ENCODE measurements at places on chromosomes 13 and 19.

GRCh38 chr13:75353781-75354193, 128.2 kb downstream of the TBC1D4 start:
- no peak for DNase-seq

- DNase-seq = no peak
These were observed 31.9 kb downstream of the ATP4B start for GRCh38 chr13:113625965-113626721.

- DNase-seq = no peak
These were observed 34.9 kb upstream of the FLT1 start for GRCh38 chr13:28529836-28530235.

GRCh38 chr13:79519255-79519654, 38.3 kb downstream of the NDFIP2 start:
- DNase-seq = peak; percentile 40

DNA sequence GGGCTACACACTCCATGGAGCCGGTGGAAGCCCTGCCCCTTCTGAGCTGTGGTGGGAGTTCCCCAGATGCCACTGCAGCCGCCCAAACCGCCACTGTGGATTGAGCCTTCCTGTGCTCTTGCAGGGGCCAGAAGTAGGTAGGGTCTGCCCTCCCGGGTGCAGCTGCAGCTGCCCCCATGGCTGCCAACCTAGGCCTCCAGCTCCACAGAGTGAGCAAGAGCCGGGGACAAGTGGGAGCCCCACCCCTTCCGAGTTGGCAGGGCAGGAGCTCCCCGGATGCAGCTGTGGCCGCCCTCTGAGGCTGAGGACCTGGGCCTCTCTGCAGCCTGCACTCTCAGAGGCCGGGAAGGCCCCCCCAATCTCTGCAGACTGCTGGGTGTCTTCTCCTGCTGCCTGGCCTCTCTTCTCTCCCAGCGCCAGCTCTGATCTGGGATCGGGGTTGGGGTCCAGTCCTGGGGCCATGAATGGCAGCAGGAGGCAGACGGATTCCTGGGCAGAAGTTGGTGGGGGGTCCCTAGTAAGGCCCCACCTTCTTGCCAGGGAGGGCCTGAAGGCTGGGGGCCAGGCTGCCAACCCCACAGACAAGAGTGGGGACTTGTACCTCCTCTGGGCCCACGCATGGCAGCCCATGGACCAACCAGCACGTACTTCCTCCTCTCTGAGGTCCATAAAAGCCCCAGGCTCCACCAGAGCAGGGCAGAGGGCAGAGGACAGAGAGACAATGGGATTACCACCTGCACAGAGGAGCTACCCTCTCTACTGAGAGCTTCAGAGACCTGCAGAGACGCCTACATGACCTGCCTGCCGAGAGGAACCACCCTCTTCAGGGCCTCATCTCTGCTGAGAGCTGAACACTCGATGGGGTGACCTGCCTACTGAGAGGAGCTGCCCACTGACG, 28.9 kb downstream of the AP2S1 start:
- DNase-seq = peak; percentile 83

DNA sequence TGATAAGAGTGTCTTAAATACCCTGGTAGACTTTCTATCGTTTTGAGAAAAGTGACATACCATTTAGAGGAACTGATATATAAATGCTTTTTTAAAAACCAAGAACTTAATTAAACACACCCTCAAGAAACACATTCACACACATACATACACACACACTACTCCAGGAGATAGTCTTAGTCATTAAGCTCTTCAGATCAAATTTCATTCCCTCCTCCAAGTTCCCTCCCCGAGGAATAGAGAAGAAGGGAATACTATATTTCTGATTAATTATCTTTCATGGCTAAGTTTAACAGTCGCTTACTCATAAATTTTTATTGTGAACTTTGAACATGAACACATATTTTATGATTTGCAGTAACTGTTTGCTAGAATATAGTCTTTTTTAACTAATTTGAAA, 1109.5 kb downstream of the SLITRK1 start:
- DNase-seq = no peak

GRCh38 chr19:11798391-11799330, at the start of gene ZNF491:
Gene ZNF491 (plus strand): TSS chr19:11798523. CDS start chr19:11805954, 7,431 bp downstream.
- no peak for DNase-seq

DNA sequence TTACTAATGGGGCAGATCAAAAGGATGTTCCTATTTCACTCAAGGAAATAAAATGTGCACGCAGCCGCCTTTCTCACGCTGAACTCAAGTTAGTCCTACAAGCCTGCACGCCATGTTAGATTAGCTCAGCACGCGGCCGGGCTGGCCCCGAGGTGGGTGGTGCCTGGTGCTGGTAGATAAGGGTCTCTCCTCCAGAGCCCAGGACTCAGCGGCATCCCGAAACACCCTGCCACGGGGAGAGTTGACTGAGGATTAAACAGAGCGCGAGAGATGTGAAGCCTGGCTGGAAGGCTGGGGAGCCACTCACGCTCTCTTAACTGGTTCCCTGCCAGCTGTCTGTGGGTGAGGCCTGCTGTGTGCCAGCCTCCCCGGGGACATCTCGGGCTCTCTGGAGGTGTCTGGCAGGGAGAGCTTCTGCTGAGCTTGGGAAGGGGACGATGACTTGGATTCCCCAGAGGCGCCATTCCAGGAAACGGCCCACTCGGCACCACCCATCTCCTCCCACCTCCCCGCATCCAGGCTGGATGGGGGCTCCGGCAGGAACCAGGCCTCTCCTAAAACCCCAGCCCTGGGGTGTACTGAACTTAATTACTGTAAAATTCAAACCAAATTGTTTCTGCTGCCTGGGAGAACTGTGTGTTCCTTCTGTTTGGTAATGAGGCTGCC, 122.2 kb downstream of the KDM4B start:
- DNase-seq = peak; percentile 16

DNA sequence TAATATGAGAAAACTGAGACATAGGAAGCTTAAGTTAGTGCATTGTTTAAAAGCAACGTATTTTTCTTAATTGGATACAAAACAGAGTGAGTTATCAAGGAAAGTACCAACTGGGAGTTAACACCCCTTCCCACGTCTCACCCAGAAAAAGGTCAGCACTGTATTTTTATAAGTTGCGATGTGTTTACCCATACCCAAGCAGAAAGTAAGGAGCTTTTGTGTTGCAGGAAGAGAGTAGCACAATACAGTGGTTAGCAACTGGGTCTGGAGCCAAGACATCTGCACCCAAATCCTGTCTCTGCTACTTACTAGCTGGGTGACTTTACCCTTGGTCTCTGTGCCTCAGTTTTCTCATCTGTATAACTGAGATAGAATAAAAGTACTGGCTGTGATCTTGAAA, 34.3 kb downstream of the FAM216B start:
- no peak for DNase-seq

- DNase-seq = no peak
These were observed 506 bp upstream of the GAS6 start for GRCh38 chr13:113864273-113864890.

DNA sequence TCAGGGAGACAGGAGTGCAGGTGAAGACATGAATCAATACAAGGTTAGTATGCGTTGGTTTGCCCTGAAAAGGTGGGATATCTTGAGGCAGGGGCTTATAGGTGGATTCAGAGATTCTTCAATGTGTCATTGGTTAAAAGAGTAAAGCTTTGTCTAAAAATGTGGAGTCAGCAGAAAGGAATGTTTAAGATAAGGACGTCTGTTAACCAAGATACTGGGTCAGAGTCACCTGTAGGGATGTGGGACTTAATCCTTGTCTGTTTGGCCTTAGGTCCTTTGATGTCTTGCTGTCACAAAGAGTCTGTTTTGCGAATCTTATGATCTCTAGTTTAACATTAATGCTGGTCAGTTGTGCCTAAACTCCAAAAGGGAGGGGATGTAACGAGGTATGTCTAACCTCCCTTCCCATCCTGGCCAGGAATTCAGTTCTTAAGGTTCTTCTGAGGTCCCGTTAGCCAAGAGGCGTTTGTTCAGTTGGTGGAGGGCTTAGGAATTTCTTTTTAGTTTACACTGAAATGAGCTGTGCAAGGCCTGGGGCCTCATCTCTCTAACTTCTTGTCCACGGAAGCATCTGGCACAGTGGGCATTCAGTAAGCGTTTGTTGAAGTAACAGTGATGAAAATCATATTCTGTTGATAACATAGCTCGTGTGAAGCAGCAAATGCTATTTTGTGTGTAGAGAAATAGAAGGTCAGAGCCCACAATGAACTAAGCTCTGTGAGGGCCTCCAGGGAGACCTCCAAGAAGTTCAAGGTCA, 96.2 kb upstream of the RNF113B start:
- no peak for DNase-seq

- no peak for DNase-seq
These were observed at the start of gene ZNF541 for GRCh38 chr19:47573071-47574026. Gene ZNF541 (minus strand): TSS chr19:47573148. CDS start chr19:47555856, 17,292 bp downstream.

DNA sequence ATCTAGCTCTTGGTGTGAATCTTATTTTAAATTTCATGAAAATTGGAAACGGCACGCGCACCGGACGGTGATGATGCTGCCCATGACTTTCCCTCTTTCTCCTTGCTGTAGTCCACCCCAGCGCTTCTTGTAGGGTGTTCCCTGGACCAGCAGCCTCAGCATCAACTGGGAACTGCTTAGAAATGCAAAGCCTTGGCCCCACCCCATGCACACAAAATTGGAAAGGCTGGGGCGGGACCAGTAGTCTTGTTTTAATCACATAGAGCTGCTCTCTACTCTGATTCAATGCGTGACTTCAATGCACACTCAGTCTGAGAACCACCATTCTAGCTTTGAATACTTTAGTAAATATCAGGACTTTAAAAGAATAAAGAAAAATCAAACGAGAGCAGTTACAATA, 427.1 kb downstream of the EFNB2 start:
- no peak for DNase-seq

DNA sequence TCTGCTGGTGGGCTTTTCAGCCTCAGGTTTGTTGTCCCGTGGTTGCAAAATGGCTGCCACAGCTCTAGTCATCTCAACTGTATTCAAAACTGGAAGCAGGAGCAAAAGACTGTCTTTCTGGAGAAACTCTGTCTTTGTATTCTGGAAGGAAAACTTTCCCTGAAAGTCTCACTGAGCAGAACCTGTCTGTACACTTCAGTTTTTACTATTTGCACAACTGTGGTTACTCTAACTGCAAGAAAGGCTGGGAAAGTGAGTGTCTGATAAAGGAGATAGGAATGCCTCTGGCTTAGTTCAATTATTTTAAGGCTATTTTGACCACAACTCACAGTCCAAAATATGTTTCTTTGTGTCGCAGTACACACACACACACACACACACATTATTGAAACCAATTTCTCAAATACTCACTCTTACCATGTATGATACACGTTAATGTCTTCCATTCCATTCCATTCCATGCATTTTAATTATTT, 49.7 kb upstream of the EHD2 start:
- no peak for DNase-seq

GRCh38 chr13:46908501-46908900, 11.6 kb upstream of the HTR2A start:
- DNase-seq = no peak

DNA sequence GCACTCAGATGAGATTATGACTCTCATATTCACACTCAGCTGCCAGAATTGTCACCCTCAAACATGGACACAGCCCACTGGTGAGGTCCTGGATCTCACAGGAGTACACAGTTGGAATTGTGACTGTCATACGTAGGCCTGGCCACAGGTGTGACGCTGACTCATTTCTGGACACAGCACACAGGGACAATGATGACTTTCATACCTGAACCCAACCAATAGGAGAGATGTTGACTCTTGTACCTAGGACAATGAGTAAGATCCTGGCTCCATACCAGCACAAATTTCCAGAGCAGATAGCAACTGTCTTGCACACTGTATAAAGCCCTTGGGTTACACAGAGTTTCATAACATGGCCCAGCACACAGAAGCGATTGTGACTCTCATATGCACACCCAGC, 46.4 kb downstream of the ZNF85 start:
- DNase-seq = no peak

DNA sequence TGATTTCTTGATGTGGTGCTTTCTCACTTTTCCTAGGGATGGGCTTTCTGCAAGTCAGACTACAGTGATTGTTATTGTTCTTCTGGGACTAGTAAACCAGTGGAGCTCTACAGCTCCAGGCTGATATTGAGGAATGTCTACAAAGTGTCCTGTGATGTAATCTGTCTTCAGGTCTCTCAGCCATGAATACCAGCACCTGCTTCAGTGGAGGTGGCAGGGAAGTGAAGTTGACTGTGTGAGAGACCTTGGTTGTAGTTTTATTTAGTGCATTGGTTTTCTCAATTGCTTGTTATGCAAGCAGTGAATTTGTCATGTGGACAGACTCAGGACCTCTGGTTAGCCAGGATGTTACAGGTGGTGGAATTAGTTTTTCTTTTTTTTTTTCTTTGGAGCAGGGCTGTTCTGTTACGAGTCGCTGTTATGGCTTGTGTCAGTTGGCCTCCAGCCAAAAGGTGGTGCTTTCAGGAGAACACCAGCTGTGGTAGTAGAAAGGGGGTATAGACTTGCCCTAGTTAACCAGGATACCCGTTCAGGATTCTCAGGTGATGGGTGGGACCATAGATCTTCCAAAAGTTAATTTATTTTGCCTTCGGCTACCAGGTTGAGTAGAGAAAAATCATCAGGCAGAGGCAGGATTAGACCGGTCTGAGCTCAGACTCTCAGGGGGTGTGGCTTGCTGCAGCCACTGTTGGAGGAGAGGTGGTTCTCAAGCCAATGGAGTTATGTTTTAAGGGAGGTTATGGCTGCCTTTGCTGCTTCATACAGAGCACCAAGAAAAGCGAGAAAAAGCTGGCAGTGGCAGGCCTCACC, 11.9 kb upstream of the ZNF675 start:
- no peak for DNase-seq

DNA sequence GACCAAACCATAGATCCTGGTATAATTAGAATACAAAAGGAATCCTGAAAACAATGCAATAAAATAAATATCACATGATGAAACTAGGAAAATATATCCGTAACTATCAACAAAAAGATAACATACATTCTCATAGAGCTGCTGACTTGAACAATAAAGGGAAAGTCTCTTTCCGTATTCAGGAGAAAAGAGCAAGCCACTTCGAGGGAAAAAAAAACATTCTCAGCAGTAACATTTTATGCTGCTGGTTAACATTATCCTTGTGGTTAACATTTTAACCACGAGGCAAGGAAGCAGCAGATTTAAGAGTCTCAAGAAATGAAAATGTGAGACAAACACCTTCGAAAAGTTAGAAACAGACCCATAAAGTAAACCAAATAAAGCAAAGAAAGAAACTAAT, 25.8 kb downstream of the NALCN start:
- DNase-seq = no peak

DNA sequence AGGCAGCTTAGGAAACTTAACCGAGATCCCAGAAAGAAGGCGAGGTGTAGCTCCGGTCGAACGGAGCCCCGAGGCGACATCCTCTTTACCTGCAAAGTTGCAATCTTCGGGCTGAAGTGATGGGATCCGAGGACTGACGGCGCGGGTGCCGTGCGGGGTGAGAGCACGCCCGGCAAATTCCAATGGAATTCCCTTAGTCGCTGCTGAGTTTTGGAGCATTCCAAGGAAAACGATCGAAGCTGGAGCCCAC, 141 bp downstream of the TRPC4 start:
- no peak for DNase-seq

Data from MV-4-11 (cell line).